NCI-H1092 (cell line): ENCODE measurements at places on chromosomes 2 and 18.

- no peak for DNase-seq
Measured at GRCh38 chr2:165833156-165833555, 39.1 kb upstream of the GALNT3 start.

GRCh38 chr2:195741191-195741590 lies 84.2 kb downstream of the SLC39A10 start:
- no peak for DNase-seq

DNA sequence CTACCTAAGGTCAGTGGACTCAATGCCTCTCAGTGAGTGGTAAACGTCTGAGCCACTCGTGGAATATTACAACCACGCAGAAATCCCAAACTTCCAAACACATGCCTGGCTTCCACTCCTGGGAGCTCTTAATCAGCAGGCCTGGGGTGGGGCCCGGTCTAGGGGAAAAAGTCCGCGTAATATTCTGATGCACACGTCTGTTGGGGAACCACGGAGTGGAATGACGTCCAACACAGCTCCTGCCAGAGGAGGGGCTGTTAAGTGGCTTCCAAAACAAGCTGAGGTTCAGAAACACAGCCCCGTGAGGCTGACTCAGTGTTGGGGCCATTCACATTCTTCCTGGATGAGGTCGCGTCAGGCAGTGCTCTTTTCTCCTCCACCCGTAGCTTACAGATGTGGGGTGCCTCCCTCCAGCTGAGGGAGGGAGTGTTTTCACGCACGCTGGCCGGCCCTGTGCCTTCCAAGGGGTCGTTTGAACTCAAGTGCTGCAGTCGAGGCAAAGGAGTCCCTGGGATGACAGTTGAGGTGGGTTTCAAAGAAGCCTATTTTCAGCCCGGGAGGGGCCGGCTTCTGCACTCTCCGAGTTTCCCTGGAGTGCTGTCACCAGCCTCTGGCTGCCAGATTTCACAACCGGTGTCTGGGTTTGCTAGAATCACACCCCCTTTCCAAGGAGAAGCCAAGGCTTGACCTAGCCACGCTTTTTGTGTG lies 73.1 kb downstream of the ACKR3 start:
- no peak for DNase-seq

GRCh38 chr2:230473378-230473777 lies 57.4 kb downstream of the SP100 start:
- no peak for DNase-seq

- DNase-seq: no peak
Measured at GRCh38 chr18:79934311-79935097, 16.9 kb downstream of the SLC66A2 start.

DNA sequence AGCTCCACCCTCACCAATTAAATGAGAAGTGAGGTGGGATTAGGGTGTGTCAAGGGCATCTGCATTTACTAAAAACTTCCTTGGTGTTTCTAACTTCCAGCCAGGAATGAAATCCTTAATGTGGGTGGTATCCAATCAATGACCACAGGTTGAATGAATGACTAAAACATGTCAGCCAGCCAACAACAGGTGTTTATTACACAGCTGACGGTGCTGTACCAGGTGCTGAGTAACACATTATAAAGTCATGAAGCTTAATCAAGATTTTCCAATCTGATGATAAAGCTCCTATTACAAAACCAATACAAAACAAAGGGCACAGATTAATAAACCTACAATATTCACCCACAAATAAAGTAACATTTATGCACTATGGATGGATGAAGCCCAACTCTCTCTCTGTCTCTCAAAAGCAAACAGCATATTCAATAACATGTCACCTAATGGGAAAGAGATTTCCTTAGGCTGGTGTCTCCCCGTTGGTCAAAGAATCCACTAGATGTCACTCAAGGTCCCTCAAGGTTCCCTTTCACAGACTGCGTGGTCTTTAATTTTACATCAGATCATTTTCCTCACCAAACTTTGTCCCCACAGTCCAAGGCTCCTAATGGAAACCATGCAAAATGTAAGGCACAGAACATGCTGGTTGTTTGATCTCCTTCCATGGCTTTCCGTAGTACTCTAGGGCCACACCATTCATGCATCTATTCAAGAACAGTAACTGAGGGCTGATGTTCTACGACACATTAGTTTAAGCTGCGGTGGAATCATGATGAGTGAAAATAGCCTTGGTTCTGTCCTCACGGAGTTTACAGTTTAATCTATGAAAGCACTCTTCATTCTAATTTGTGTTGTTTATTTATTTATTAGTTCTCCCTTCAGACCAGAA lies 6.4 kb upstream of the PTPN4 start:
- no peak for DNase-seq

GRCh38 chr18:50454387-50454988 lies 79.6 kb downstream of the SKA1 start:
- DNase-seq: no peak

GRCh38 chr2:152508446-152508845 lies 173.5 kb downstream of the FMNL2 start:
- no peak for DNase-seq

- DNase-seq: no peak
Measured at GRCh38 chr2:133235968-133236367, 332.3 kb downstream of the NCKAP5 start.

- no peak for DNase-seq
Measured at GRCh38 chr2:20447437-20448245, 767 bp downstream of the RHOB start.

GRCh38 chr2:74659462-74659861 lies 5.4 kb downstream of the SEMA4F start:
- DNase-seq: no peak

DNA sequence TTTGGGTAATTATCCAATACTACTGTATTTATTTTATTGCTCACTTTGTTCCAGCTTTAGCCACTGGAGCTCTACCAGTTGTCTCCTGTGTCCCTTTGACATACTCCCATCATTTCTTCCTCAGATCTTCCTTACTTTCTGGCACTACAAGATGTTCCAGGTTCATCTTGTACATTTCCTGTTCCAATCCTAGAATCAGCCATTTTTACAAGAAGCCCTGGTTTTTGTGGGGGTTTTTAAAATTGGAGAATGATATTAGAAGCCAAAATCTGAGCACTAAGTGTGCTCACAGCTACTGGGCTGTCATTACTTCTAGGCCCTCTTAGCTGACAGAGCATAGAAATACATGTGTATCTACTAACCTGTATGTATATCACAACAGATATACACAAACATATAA lies 164.3 kb downstream of the ZFP36L2 start:
- no peak for DNase-seq

DNA sequence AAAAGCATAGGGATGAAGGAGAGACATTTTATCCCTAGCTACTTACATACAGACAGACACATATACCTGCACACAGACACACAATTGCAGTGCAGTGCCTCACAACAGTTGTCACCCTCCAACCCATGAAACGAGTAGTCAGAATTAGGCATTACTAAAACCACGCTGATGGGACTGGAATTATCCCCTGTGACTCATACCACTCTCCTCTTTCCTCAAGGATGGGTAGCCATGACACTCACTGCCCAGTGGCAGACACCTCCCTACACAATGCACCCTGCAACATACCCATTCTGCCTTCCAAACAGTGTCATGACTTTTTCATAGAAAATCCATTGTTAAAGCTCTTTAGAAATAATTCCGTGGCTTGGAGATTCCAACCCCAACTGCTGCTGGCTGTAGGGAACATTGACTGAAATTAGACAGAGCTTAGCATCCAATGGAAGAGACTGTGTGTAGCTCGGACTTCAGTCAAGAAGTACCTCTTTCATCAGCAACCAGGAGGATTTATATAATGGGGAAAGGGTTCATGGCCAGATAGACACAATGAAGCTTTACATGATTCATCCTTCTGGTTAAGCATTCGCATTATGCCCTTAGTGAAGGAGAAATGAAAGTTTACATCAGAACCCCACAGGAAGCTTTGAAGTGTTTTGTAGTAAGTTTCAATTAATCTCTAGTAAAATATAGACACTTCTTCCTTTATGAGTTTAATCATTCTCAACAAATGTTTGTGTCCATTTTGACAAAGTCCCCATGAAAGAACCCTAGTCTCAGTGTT lies 155.2 kb downstream of the FBXO15 start:
- DNase-seq: no peak

GRCh38 chr2:24174851-24175277 lies at the start of gene FAM228A:
FAM228A (plus strand) TSS chr2:24175053; CDS start chr2:24175481, 428 bp downstream.
- DNase-seq: no peak

DNA sequence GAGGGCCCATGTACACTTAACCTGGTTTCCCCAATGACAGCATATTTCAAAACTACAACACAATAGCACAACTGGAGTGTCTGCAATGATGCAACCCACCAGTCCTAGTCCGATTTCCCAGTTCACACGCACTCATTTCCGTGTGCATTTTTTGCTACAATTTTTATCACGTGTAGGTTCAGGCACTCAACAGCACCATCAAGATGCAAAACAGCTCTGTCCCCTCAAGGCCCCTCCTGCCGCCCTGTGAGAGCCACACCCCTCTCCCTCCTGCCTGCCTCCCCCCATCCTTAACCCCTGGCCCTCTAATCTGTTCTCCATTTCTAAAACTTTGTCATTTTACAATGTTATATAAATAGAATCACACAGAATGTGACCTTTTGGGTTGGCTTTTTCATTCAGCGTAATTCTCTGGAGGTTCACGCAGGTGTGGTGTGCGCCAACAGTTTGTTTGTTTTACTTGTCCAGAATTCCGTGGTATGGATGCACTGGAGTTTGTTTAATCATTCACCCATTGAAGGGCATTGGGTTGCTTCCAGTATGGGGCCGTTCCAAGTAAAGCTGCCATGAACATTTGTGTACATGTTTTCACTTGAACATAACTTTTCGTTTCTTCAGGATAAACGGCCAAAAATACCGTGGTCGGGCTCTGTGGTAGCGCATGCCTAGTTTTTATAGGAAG lies 8.4 kb downstream of the KCNIP3 start:
- DNase-seq: no peak

DNA sequence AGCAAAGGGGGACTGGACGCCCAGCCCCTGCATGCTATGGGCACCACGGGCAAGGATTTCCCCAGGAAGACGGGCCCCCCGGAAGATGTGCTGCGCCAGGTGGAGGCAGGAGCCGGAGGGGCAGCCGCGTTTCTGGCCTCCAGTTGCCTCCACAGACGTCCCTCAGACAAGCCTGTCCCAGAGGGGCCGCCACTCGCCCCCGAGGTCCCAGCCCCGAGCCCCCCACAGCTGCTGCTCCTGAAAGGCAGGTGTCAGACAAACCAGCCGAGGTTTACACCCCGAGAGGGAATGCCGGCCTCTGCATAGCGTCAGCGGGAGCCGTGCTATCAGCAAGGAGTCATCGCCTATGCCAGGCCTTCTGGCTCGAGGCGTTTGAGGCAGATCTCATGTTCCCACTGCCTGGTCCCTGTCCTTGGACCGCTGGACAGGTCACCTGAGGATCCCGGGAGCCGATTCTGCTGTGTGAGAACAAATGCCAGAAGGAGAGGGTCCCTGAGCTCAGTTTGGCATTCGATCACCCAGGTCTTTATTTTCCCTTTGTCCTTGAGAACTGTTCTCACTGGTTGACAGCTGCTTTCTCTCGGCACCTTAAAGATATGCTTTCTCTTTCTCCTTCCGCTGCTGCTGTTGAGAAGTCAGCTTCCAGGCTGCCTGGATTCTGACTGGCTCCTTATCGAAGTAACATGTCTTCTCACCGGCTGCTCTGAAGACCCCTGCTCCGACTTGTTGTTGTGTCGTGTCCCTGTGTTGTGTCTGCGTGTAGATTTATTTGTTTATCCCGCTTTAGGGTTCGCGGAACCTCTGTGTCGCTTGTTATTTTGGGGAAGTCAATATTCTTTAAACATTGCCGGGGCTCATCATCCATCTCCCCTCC lies 20.6 kb downstream of the CROCC2 start:
- no peak for DNase-seq

- no peak for DNase-seq
Measured at GRCh38 chr2:131142849-131143248, 37.7 kb downstream of the PLEKHB2 start.

- no peak for DNase-seq
Measured at GRCh38 chr2:30975156-30975555, 163.1 kb downstream of the GALNT14 start.

DNA sequence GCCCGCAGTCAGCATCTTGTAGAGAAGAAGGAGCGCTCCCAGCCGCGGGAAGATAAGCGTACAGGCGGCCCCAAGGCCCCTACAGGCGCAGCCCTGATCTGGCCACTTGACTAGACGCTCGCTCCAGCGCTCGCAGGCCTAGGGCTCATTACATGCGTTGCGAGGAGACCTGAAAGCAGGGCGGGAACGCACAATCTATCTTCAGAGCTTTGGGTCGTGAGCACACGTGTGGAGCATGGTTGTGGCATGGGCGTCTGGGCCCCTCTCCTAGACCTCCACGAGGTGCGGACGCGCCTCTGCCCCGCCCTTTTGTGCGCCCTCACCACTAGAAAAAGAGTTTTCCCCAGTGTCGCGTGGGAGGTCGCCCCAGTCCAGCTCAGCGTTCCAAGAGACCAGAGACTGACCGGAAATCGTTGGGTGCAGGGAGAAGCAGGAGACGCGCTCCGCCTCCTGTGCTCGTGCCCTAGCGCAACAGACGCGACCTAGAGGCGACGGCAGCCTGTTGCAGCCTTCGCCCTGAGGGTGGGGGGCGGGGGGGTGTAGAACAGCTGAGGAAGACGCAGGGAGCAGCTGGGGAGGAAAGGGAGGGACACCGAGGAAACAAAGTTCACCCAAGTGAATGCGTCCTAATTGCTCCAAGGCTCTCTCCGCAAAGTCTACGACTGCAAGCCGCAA lies 12.6 kb downstream of the NR4A2 start:
- no peak for DNase-seq

DNA sequence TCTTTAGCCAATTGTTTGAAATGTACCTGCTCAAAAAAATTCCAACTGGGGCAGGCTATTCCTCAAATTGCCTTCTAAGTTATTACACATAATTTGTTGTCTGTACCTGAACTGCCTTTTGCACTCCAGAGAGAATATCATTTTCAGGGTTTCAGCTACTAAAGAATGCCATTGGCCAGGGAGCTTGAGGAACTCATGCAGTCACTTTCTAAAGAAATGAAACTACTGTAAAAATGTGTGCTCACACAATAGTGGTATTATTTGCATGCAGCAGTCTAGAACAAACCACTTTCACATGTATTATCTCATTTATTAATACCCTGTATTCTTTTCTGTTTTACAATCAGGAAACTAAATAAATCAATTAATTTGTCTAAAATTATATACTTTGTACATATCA lies 152.2 kb downstream of the PID1 start:
- no peak for DNase-seq

DNA sequence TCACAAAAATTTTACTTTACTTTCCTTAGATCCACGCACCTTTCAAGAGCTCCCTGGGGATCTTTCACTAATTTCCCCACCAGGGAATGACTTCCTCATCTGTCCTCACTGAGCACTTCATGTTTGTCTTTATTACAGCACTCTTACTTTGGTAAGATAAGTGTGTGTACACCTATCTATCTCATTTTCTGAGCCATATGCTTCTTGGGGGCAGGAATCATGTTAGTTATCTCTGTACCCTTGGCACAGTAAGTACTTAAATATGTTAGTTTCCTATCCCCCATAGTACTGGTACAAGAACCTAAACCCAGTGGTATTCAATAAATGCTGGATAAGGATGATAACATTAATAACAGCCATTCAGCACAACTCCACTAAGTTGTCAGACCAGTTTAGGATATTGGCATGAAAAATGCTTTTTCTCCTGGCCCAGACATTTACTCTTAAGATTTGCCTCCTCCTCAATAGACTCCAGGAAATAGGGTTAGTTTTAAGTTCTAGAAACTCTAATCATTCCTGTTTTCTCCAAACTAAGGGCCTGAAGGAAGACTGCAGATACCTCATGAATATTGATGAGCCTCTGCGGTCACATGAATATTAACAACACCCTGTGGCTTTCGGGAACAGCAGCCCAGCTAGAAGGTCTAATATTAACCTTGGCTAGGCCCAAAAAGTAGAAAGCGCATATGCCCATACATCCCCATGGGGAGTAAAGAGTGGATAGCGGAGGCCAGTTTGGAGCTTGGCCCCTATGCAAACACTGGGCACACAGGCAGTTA lies 38.2 kb downstream of the NHEJ1 start:
- DNase-seq: no peak
